ENCODE measurements at places on chromosomes 7 and 10. TPM values are rescaled to one million over a fixed set of nuclear protein-coding genes. Genes with fewer than 3 reads are reported as not detected.

Gene NRCAM
- 7.9 TPM for total RNA-seq

Gene FKBP9
- 194 TPM for total RNA-seq

Gene DNAJB9
- total RNA-seq: 25.9 TPM

Gene SFXN4
- 11.4 TPM for total RNA-seq

Gene GOLGA7B
- 3.5 TPM for total RNA-seq

Measured in skin of body (tissue), 3 donors.